ENCODE measurements at places on chromosomes 1 and 21.
A peak's percentile ranks its signal among the peaks of the same experiment; 100 is the strongest.

DNA sequence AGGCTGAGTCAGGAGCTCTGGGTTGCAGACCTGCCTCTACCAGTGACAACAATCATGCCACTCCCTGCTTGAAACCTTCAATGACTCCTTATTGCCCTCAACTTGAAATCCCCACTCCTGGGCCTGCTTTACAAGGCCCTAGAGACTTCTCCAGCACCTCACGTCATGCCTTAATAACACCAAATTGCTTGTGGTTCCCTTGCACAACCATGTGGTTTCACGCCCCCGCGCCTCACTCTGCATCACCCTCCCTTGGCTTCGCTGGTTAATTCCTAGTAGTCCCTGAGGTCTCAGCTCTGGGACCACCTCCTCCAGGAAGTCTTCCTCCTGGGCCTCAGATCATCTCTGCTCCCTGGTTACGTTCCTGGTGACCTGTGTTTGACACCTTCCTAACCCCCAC lies 33.0 kb downstream of the EPHA2 start:
- no peak for DNase-seq

- peak; percentile 70 for DNase-seq
Measured at GRCh38 chr1:62962901-62963776, 179.2 kb downstream of the ATG4C start.

- no peak for DNase-seq
Measured at GRCh38 chr1:204368996-204369726, 9.4 kb upstream of the PLEKHA6 start.

DNA sequence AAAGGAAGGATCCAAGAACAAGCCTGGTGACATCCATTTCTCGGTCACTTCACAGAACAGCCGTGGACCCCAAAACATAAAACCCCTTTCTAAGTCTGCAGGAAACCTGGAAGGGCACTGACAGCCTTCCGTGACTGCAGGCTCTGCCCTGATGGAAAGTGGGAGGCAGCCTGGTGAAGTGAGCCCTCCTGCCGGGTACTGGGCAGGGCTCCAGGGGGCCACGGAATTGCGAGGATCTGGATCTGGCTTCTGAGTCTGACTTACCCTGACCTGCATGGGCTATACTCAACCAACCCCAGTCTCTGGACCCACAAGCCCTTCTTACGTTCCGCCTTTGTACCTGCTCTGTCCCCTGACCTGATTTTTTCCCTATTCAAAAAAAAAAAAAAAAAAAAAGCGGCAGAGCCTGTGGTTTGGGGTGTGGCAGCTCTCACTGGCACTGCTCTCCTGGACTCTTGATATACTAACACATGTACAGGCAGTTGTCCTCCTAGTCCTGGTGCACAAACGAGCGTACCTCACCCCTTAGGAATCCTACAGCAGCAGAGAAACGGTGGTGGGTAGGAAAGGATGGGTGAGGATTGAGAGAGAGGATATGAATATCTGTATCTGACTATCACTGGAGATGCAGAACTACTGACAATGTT lies 82.9 kb downstream of the BEND5 start:
- DNase-seq: no peak

All from right hindlimb (tissue), 1 donor.